Renal cortical epithelial cell (primary cell): ENCODE measurements at places on chromosomes 13 and 19.
A peak's percentile ranks its signal among the peaks of the same experiment; 100 is the strongest.

DNA sequence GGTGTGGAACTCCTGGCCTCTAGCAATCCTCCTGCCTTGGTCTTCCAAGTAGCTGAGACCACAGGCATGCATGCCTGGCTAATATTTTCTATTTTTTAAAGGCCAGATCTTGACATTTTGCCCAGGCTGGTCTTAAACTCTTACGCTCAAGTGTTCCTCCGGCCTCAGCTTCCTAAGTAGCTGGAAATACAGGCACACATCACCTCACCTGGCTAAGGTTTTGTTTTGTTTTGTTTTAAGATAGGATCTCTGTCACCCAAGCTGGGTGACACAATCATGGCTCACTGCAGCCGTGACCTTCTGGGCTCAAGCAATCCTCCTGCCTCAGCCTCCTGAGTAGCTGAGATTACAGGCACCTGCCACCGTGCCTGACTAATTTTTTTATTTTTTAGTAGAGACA lies 5.5 kb upstream of the RLN3 start:
- no peak for DNase-seq

DNA sequence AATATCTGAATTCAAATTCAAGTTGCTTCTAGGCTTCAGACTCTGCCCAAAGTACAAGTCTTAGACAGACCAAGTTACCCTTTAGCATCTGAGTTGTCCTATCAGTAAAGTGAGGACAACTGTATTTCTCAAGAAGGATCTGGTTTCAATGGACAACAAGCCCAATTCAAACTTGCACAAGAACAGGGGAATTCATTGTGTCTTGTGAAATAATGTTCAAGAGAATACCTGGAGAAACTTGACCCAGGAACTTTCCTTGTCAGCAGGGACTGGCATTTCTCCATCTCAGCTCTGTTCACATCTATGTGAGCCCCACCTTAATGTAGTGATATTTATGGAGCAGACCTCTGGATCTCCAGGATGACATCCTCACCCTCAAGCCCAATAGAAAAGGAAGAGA lies 894.9 kb upstream of the SLC10A2 start:
- peak; percentile 24 for DNase-seq

DNA sequence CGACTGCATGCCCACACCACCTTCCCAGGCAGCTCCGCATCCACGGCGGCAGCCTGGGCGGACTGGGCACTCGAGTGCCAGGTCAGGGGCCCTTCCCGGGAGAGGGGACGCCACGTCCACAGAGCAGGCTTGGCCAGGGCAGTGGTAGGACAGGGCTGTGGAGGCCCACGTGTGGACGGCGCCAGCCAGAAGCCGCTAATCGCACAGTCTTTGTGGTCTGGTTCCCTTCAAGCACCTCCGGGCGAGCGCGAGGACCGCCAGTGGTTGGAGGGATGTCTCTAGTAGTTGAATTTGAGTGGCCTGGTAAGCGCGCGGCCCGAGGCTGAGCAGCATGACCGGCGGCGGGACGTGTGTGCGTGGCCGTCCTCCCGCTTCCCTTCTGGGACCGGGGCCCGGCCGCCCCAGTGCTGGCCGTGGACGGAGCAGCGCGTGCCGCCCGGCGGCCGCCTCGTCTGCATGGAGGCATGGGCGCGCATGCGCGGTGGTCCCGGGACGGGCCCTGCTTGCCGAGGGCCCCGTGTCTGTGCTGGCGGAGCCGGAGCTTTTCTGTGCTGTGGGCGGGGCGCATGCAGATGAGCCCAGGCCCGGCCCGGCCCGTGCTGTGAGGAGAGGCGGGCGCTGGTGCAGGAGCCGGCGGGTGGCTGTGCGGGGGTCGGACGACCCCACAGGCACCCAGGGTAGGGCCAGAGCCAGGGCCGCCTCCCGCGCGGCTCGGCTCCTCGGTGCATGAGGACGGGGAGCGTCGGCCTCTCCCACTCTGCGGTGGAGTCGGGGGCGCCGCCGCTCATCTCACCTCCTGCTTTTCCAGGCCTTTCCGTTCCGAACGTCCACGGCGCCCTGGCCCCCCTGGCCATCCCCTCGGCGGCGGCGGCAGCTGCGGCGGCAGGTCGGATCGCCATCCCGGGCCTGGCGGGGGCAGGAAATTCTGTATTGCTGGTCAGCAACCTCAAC lies 8.6 kb downstream of the PTBP1 start:
- DNase-seq, result no peak

DNA sequence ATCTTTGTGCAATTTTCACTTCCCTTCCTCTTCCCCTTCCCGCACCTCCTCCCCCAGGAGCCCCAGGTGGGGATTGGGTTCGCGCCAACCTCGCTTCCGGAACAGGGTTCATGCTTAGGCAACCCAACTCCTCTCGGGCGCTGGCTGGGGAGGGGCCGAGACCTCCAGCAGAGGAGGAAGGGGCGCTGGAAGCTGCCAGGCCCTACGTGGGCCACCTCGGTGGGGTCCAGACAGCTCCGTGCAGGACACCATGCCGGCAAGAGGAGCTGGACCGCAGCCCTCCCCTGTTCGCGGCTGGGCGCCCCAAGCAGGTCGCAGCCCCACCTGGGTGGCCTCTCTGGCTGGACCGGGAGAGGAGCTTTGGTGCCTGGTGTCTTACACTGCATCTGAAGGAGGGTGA lies 91.1 kb downstream of the SPACA7 start:
- DNase-seq, result no peak

DNA sequence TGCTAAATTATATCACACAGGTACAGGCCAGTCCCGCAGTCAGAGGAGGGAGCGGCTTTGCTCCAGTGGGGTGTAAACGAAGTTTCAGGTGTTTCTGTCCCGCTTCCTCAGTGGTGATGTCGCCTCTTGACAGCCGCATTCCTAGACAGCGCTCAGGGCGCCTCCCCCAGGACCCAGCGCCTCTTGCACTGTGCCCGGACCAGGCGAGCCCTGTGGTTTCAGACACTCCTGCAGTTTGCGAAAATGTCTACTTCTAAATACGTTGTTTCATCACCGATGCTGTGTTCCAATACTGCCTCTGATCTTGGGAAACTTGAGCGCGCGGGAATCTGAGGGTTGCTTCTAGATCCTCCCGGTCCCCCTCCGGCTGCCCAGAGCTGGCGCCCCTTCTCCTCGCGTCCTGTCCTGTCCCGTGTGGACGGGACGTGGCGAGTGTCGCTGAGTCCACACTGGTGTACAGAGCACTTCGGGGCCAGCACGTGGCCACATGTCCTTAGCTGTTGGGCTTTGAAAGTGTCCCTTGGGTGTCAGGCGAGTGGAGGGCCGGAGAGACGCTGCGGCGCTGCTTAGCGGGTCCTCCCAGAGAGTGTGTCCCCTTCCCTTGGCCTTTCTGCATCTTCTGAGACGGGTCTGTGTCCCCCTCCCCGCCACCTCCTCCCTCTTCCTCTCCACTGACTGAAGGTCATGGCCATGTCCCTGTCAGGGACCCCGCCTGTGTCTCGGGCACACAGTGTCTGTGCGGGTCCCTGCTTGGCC lies 14.6 kb upstream of the RPS15 start:
- no peak for DNase-seq

- no peak for DNase-seq
Observed at GRCh38 chr13:28751175-28751960, 32.6 kb upstream of the SLC46A3 start.

DNA sequence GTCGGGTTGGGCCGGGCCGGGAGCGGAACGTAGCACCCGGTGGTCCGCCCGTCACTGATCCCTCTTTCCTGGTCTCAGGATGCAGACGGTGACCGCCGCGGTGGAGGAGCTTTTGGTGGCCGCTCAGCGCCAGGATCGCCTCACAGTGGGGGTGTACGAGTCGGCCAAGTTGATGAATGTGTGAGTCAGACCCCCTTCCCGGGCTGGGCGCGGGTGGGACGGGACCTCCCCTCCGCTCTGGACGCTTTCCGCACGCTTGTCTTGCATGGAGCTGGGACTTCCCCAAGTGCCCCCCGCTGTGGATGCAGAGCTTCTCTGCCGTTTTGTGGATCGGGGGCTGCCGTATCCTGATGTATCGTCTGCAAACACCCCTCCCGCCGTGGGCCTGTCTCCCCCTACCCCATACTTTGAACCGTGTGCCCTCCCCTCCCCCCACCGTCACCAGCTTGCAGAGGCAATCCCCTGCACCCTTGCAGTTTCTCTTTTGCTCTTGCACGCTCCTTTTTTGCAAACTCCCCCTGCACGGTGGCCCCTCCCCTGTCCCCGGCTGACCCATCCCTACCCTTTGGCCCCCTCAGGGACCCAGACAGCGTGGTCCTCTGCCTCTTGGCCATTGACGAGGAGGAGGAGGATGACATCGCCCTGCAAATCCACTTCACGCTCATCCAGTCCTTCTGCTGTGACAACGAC lies 669 bp downstream of the GADD45B start:
- DNase-seq, result no peak

GRCh38 chr19:38706792-38707511 lies 37.3 kb downstream of the CAPN12 start:
- DNase-seq, result no peak
